LNCaP clone FGC (cell line): ENCODE measurements at places on chromosomes 6 and 20.

- no peak for DNase-seq
Measured at GRCh38 chr20:5164645-5165625, 38.1 kb downstream of the CDS2 start.

GRCh38 chr20:60242836-60243505 lies 284.7 kb downstream of the CDH26 start:
- no peak for DNase-seq

GRCh38 chr6:113488061-113488460 lies 369.1 kb upstream of the MARCKS start:
- no peak for DNase-seq

- no peak for DNase-seq
Measured at GRCh38 chr6:89610149-89610642, 28.4 kb downstream of the LYRM2 start.
